Stimulated activated CD4-positive, alpha-beta T cell treated with anti-CD3 and anti-CD28 coated beads, Interleukin-12 subunit alpha, Interleukin-12 subunit beta, amount 100 ng/mL, for 24 hours (primary cell): ENCODE measurements at places on chromosomes 7 and 10.
A peak's percentile ranks its signal among the peaks of the same experiment; 100 is the strongest.

DNA sequence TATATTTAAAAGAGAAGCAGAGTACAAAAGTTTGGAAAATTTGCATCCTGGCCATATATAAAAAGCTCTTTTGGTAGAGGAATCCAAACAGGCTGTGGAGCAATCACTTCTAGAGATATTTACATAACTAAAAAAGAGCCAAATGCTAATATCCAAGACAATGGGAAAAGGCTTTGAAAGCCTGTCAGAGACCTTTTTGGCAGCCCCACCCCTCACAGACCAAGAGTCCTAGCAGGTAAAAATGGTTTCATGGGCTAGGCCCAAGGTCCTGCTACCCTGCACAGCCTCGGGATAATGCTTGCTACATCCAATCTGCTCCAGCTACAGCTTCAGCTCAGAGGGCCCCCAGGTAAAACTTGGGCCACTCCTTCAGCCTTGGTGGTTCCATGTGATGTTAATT is 430.2 kb upstream of the KCND2 start:
- no peak for DNase-seq

DNA sequence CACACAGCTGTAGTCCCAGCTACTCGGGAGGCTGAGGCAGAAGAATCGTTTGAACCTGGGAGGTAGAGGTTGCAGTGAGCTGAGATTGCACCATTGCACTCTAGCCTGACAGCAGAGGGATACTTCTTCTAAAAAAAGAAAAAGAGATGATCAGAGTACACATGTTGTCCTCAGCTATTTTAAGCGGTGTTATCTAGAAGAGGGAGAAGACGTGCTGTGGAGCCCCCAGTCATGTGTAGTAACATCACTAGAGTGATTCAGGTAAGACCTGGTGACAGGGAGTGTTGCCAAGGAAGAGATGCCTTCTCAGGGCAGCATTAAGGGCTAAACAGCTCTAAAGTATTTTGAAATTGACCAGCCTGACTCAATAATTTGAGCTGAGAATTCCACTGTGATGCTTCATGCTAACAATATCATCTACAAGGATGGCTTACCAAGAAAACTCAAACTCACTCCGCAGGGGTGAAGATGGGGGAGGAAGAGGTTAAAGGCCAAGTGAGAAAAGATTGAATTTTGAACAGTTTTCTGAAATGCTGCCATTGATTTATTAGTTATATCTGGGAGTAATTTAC is 97.4 kb downstream of the KLF6 start:
- DNase-seq: no peak

GRCh38 chr10:101690461-101690860 is 4.5 kb downstream of the FBXW4 start:
- DNase-seq: no peak

DNA sequence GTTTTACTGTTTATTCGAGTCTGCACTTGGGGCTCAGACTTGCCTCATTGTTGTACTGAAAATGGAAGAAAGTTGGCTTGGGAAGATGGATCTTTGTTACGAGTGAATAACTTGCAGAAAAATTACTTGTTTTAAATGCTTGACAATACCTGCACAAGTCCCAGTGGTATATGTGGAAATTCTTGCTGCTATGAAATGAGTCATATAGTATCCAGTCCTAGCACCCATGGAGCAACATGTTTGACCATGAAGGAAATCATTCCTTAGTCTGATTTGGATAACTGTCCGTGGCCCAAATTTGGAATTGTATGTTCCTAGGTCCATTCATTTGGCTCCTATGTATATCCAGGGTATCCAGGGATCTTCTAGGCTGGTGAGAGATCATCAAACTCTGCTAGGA is 1096.8 kb downstream of the KCNMA1 start:
- no peak for DNase-seq

DNA sequence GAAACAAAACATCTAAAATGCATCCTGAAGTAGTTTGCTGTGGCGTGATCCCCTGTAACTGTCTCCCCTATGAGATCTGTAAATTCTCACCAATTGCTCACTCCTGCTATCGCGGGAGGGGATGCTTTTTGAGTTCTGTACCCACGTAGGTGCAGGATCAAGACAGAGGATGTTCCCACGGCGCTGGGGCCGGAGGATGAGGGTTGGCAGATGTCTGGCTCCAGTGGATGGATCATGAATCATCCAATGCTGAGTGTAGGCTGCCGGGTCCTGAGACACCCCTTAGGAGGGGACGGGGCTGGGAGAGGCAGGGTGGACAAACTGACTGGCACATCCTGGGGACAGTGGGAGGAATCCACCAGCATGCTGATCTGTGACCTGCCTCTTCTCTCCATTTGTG is 224.4 kb downstream of the USP6NL start:
- no peak for DNase-seq

DNA sequence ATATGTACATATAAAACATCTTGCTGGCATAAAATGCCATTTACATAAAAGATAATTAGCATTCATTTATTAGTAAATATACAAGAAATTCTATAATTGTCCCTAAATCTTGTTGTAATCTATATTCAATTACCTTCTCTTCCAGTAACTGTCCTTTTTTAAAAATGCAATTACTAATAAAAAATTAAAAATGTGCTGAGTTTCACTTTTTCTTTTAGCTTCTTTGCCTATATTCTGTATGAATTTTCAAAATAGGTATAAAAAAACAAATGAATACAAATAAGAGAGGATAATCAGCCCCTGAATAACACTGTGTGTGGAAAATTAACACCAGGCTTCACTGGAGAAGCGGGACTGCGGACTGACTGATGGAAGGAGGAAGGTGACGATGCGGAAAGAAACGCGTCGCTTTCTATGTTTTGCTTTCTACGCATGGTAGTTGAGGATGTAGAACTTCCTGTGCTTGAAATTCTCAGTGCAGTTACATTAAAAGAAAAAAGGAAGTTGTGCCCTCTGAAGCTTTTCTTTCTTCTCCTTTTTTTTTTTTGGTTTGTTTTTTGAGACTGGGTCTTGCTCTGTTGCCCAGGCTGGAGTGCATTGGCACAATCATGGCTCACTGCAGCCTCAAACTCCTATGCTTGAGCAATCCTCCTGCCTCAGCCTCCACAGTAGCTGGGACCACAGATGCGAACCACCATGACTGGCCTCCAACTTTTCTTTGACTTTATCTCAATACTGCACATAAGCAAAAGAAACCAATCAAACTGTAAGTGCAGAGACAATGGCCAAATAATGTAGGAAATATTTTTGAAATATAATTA is 7.4 kb upstream of the ZMYND11 start:
- DNase-seq: peak; percentile 20

DNA sequence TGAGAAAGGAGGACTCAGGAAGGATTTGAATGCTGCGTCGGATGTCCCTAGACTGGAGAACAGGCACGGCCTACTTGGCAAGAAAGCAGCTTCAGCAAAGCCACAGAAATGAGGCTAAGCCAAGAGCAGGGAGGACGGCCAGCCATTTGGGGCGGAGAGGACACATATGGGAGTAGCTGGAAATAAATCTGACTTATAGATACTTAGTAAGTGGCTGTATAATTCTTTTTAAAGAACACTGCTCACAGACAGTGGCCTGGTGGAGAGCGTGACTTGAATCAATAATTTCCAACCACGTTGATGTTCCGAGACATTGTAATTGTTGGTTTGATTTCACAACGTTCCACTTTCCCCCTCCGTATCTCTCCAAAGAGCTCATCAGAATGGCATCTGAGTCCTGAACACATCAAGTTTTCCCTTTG is 67.7 kb upstream of the JCAD start:
- DNase-seq: no peak

- no peak for DNase-seq
Observed at GRCh38 chr7:17185690-17186070, 112.8 kb upstream of the AHR start.

DNA sequence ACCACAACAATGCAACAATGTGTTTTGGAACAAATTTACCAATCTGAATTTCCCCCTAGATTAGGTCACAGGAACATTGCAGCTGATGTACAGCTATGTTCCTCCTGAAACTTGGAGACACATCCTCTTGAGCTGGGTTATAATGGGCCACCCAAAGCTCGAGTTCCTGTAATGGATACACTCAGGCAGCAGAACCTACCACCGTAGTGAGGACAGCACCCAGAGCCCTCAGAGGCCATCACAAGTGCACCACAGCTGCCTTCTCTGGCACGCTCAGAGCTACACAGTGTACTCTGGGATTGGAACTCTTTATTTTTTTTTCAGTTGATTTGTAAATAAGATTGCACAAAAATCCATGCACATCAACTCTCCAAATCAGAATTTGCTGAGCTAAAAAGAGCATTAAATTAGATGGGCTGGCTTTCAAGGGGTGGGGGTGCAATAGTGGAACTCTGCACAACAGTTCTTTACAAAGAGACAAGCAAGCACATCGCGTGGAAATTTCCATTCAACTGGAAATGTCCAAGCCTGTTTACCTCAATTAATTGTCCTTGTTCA is 56.7 kb downstream of the EGFR start:
- DNase-seq: no peak

GRCh38 chr7:81098213-81098612 is 179.4 kb upstream of the SEMA3C start:
- no peak for DNase-seq

DNA sequence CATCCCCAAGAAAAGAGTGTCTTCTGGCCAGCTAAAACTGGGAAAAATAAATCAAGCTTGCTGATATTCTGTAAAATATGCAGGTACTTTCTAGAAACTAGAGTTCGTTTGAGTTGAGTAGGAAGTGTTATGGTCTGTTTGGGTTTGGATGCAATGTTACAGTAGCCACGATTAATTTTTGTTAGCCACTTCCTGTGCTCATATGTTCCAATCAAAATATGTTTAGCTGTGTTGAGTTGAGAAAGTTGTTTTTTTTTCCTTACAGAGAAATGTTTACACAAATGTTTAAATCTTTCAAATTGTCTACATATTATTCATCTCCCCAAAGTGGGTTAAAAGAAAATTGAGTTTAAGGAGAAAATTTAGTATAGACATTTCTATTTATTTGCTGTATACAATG is 11.3 kb upstream of the LAMB1 start:
- DNase-seq: no peak

DNA sequence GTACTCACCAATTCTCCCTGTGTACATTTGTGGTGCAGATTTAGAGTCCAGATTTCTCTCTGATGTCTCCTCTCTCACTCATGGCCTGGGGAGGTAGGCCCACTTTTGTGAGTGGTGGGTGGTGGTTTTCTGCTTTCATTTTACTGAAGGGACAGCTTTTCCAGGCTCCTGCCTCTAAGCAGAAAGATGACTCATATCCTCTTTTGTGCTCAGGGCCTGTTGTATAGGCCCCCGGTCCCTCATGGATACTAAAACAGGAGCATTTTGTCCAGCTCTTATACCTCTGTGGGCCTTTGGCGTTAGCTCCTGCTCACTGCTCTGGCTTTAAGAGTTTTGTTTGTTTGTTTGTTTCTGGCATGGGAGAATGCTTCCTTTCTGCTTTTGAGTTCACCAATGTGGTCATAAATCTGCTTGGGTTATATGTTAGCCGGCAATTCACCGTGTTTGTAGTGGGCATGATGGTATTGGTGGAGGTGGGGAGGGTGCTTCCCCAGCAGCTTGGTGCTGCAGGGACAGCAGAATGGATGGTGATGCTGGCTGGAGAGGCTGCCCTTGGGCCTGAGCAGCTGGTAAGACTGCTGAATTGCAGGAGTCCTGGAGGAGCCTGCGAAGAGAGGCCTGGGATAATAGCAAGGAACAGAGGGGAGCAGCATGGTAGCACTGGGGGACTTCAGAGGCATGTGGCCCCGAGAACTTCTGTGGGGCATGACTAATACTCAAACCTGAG is 468.7 kb downstream of the RPS24 start:
- DNase-seq: no peak

- DNase-seq: no peak
Observed at GRCh38 chr10:103911021-103911459, 6.9 kb downstream of the STN1 start.

GRCh38 chr10:36183726-36184125 is 541.6 kb upstream of the FZD8 start:
- DNase-seq: no peak

DNA sequence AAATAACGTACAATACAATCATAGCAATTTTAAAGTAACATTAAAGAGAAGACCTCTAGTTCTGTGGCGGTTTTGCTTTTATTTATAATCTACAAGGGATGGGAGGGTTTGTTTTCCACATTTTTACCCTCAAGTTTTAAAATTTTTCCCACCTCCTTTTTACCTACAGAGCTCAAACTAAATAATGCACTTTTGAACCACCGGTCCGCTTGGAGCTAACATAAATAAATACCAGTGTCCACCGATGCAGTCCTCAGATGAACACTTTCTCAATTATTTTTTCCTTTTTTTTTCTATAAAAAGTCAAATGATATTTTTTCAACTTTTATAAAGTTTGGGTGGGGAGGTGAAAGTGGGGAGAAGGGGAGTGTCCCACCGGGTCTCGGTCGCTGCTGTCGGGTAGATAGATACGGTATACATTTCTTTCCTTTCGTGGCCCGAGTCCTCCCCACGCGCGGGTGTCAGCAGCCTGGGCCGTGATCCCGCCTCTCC is 3.3 kb downstream of the ZNF503 start:
- DNase-seq: no peak

DNA sequence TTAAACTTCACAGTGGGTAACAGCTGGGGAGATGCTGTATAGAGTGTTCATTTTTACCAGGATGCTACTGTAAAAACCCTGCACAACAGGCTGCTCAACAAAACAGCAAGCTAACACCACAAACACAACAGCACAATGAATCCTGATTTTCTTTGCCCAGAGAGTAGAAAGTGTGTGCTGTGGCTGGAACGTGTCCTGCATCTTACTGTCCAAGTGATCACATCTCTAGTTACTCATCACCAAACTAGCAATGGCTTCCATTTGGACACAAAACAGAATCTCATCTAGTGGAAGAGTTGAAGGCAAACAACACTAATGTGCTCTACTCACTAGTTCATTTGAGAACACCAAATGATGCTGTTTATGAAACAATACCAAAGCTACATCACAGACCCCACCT is 121.2 kb downstream of the SLC25A13 start:
- DNase-seq: no peak

- no peak for DNase-seq
Observed at GRCh38 chr10:97518301-97519043, 19.7 kb downstream of the UBTD1 start.

DNA sequence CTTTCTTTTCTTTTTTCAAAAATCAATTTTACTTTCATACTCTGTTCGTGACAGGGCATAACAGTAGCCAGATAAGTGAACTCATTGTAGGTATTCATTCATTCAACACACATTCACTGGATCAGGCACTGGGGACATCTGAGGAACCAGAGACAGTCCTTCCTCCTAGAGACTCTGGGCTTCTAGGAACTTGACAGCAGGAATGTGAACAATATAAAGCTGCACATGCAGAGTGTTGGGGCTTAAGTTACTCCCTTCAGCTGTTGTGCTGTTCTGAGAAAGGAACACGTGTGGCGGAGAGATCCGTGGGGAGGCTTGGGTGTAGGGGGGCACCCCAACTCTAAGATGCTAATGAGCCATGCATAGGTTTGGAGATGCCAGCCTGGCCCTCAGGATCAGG is 120.4 kb downstream of the PKD1L1 start:
- DNase-seq: no peak
